ENCODE measurements at places on chromosomes 1 and 21.

- no peak for DNase-seq
Measured at GRCh38 chr1:245802941-245803665, 648.3 kb downstream of the KIF26B start.

DNA sequence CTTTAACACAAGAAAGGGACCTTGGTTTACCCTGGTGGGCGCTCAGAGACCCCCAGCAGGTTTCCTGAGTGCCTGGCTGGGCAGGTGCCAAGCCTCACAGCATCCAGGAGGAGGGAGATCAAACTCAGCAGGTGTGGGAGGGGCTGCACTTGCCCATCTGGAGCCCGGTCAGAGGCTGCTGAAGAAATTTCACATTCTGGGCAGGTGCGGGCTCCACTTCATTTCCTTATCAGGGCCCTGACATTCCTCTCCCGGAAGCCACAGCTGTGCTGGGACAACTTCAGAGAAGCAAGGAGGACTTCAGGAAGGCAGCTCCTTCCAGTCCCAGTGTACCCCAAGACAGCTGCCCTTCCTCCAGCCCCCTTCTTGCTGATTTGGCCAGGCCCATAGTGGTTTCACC is 82.9 kb downstream of the ITPKB start:
- DNase-seq: no peak

DNA sequence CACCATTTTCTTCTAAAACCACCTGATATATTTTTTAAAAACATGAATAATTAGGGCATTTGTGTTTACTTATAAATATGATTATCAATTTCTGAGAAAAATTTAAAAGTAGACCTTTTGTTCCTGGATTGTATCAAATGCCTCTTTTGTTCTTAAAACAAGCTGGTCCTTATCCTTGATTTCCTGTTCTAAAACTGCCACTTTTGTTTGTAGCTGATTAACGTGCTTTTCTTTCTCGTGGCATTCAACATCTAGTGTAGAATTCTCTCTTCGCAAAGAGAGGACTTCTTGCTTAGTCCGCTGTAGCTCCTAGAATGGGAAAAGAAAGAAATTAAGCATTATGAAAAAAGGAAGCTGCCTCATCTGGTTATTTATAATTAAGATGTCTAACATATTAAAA is 25.0 kb downstream of the SASS6 start:
- DNase-seq: no peak

DNA sequence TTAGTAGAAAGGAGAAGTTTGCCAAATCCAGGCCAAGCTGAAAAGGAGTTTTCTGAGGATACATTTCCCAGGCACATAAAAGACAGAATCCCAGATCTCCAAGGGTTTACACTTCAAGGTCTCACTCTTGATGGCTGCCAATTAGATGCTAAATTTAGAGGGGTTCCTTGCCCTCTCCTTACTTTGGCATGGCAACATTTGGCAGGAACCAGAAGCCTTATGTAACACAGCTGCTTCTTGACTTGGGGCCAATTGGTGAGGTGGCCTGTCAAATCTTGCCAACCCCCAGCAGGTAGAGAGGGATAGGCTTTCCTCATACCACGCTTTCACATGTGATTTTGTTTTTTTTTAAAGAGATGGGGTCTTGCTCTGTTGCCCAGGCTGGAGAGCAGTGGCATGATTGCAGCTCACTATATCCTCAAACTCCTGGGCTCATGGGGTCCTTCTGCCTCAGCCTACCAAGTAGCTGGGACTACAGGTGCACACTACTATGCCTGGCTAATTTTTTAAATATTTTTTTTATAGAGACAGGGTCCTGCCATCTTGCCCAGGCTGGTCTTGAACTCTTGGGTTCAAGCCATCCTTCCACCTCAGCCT is 25.2 kb upstream of the NKAIN1 start:
- DNase-seq: no peak

- DNase-seq: no peak
Measured at GRCh38 chr1:81574408-81574807, 226.3 kb upstream of the ADGRL2 start.

DNA sequence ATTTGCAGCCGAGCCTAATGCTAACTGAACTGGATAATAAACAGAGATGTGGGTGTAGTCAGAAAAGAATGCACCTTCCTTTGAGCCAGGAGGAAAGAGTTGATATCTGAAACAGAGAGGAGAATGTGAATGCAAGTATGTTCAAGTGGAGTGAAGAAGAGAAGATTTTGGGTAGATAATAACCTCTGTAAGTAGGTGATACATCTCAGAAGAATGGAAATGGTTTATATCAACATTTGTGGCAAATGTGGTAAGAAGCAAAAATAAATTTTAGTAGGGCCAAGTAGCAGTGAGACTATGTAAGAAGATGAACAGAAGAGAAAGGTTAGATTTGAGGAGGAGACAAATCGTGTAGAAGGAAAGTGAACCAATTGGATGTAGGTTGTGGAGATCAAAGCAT is 1.7 kb upstream of the DNTTIP2 start:
- no peak for DNase-seq

DNA sequence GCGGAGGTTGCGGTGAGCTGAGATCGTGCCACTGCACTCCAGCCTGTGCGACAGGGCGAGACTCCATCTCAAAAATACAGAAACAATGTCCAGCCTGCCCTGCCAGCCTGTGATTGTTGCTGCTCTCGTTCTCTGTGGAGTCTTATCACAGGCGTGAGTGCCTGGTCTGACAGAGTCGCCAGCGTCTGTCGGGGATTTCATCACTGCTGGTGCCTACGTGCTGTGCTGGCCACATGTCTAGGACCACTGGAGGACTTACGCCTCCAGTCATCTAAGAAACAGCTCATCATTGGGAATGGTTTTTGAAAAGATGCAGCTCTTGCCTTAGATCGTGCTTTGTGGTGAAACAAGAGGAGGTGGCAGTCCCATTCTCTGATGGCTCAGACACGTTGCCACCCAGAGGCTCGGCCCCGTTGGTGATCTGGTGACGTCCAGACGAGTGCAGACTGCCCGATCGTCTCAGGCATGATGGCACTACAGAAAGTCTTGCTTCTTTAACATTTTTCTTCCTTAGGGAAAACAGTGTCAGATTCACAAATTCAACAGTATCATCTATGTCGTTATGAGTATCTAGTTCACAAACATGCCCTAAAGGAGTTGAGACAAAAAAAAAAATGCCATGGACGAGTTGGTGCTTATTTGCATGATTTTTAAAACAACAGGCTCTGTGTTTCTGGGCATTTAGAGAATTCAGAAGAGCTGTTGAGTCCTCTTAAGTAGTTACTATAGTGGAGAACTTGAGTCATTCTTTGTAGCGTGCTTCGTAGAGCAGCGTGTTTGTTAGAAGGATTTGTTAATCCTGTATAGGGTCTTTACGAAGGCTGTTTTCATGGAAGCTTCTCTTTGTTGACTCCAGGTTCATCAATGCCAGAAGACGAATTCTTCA is 47.5 kb downstream of the CBS start:
- DNase-seq: no peak

DNA sequence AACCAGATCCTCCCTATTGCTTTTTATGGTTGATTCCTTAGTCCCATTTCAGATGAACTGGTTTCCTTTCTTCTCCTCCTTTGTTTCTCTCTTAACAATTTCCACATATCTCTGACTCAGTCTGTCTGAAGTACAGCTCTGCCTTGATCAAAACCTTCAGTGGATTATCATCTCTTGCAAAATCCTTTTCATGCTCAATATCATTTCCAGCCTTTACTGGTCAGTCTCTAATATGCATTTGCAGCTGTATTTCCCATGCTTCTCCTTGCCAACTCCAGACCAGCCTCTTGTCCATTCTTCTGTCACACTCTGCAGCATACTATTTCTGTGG is 72.2 kb downstream of the SNX7 start:
- DNase-seq: no peak

DNA sequence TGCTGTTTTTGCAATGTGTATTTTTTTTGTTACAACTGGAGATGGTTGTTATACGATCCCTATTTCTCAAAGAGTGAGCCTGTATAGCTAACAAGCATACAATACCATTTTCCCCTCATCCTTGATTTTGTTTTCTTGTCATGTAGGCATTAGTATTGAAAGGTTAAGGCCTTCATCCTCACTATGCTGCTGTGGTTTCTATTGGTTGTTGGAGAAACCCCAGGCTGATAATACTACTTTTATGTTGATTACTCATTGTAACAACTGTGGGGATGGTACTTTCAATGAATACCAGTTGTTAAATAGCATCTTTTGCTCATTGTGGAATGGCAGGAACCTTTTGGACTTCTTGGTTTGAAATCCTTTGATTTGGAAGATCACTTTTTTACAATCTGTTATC is 39.0 kb upstream of the MACF1 start:
- no peak for DNase-seq

DNA sequence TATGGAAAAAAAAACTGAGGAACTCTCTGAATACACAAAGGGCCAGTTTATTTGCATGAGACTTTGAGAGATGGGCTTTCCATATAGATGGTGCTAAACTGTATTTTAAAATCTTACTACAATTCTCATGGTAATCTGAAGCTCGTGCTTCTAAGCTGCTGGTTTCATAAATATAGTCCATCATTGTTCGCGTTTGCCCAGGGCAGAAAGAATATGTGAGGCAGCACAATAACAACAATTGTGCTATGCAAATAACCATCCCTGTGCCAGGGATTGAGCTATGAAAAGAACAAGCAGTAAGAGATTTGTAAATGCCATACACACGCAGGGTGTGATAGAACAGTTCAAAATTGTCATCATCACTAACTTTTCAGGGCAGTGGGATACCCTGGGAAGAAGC is 4.9 kb upstream of the EPS15 start:
- DNase-seq: no peak

DNA sequence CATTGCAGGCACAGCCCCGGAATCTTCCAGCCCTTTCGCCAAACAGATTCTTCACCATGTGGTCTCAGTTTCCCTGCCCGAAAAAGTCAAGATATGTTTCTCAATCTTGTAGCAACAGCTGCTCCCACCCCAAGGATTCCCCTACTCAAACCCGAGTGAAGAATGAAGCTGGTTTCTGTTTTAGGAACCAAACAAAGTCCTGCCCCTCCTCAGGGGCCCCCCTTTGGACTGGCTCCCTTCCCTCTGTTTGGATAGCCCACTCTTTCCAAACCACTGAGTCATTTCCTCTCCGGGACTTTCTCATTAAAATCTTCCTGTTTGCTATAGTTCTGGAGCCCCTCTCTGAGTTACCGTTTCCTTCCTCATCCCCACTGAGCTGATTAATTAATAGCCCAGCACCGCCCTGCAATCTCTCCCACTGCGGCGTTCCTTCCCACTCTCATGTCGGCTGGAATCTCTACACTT is 100.9 kb downstream of the TSEN15 start:
- no peak for DNase-seq

- DNase-seq: peak; percentile 33
Measured at GRCh38 chr1:230186003-230186863, 119.2 kb downstream of the GALNT2 start.

DNA sequence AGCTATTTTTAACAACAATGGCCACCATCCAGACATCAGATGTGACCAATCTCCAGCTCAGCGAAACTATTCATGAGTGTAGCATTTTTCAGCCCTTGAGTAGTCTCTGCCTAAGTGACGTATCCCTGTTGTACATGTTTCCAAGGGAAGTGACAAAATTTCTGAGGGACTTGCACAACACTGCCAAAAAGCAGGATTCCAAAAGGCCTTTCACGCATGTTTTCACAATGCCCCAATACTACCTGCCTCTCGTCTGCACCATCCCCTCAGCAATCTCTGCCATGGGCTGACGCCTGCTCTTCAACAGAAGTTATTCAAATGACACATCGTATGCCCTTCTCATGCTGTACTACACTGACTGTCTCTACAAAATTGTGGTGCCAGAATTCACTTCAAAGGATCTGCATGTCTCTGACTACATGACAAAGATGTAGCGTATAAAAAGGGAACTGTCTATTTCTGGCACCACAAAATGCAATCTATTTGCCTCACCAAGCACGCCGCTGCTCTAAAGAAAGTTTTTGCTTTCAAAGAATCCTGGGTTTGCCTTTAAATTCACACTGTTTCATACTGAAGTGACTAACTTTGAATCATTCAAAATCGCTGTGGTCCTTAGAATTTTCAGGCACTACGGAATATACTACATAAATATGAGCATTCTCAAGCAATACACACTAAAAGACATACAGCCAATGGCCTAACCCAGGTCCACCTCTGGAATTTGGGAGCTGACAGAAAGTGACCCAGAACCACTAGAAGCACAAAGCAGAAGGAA is 32.9 kb downstream of the JAK1 start:
- no peak for DNase-seq

DNA sequence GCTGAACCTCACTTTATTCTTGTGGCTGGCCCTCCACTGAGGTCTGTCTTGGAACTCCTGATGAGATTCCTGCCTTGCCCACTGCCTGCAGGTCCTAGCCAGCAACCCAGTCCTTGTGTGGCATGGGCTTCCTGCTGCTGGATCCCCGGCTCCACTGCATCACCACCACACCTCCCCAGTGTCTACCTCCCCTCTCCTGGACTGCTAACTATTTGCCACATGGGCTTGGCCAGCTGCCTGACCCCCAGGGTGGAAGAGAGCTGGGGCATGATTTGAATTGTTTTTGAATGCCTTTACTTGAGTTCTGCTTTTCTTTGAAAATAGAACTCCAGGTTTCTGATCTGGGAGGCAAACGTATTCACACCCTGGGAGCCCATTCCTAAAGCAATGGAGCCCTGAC is 41.2 kb downstream of the SPAG17 start:
- DNase-seq: no peak

GRCh38 chr1:189500778-189501177 is 976.9 kb downstream of the BRINP3 start:
- no peak for DNase-seq

- DNase-seq: no peak
Measured at GRCh38 chr1:22855668-22856606, 116.7 kb downstream of the LACTBL1 start.

DNA sequence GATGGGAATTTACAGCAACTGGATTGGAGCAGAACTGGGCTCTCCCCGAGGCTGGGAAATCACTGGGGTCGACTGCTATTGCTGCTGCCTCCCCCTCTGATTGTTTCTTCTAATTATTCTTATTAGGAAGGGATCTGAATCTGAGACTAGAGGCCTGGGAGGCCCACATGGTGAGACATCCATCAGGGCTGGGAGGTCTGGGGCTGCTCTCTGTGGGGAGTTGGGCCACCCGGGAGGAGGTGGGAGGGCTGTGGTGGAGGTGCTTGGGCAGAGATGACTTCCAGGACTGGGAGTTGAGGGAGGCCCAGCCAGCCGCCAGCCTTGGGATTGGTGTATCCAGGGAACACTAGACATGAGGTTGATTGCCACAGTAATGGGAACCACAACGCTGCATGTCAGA is 247.9 kb downstream of the GRIK3 start:
- no peak for DNase-seq

GRCh38 chr1:189786761-189787160 is 690.9 kb downstream of the BRINP3 start:
- no peak for DNase-seq

GRCh38 chr21:17783481-17784179 is 35.5 kb downstream of the C21orf91 start:
- DNase-seq: no peak

DNA sequence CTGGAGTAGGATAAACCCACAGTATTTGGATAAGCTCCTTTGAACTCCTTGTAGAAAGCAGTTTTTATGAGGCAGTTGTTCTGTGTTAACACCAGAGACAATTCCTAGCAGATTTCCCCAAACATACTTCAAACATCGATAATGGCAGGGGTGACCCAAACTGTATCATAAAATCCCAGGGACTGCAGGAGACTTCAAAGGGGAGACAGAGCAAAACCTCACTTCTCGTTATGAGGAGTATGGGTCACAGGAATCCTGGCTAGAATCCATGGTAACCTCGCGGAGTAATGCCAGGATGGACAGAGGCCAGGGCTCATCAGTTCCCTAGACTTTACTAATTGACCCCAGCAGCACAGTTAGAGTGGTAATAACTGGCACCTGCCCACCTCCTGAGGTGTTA is 148.0 kb downstream of the DHRS3 start:
- DNase-seq: no peak

- DNase-seq: no peak
Measured at GRCh38 chr1:213539464-213539863, 448.3 kb upstream of the PROX1 start.
